ENCODE measurements at places on chromosomes 6 and 20.

- DNase-seq = no peak
Observed at GRCh38 chr6:122962000-122962624, 33.9 kb upstream of the CLVS2 start.

DNA sequence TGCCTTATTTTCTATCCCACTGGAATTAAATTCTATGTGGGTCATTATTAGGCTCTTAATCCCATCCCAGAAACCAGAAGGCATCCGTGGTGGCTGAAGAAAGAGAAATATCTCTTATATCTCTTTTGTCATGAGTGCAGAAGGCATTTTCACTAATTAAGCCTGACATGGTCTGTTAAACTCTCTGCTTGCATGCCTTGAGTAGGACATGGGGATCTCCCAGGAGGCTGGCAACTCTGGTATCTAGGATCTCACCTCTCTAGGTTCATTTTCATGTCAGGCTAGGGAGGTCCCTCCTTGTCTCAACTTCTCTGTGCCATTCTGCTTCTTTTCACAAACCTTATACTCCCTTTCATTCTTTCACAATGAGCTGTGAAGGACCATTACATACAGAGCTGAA, 25.3 kb upstream of the GPR63 start:
- DNase-seq = no peak

DNA sequence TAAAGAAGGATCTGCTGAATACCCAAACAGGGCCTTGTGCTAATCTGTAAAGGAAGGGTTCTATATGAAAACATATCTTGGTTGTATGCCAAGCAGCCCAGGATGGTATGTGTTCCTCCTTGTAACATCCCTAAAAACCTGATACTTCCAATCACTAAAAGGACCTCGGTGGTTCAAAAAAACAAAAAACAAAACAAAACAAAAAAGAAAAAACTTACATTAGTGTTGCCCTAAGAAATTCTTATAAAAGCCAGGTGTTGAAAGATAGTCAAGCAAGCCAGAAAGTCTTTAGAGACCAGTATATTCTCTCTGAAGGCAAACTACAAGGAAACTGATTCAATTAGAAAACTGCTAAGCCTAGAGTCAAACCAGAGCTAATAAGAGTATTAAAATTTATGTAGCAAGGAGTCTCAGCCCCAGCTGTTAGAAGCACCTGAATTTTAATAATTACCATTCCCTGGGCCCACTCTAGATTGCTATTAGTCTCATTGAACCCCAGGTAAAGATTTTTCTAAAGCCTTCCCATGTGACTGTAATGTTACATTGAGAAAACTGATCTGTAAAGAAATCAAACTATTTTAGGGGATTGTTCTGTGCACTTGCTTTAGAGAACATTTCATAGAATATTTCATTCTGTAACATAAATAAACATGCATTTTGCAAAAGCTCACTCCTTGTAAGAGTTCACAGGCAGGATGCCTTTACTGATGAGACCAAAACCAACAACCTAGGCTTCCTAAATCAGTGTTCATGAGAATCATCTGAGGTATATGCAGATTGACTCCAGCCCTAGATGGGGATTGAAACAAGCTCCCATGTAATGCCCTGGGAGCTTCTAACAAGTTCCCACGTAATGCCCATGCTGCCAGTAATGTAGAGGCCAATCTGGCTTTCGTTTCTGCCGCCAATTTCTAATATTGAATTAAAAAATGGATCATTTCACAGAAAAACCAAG, 95.2 kb upstream of the BTN3A2 start:
- no peak for DNase-seq

GRCh38 chr6:16200321-16200883, 38.0 kb upstream of the GMPR start:
- DNase-seq = no peak

DNA sequence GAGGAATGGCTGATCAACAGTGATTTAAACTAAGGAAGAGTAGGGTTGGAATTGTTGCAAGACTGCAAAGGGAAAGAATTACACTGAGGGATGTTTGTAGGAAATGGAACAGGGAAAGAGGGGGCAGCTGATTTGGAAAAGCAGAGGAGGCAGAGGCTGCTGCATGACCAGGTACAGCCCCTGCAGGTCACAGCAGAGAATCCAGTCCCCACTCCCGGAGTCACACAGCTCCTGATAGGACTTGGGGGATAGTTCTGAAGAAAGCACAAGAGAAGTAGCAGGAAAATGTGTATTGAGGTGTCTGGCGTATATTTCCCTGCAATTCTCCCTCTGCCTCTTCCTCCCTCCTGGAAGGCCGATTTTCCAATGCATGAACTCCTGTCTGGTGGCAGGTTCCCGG, 92.5 kb upstream of the PDE10A start:
- DNase-seq = no peak

GRCh38 chr6:11702500-11703130, 76.0 kb downstream of the ADTRP start:
- no peak for DNase-seq

DNA sequence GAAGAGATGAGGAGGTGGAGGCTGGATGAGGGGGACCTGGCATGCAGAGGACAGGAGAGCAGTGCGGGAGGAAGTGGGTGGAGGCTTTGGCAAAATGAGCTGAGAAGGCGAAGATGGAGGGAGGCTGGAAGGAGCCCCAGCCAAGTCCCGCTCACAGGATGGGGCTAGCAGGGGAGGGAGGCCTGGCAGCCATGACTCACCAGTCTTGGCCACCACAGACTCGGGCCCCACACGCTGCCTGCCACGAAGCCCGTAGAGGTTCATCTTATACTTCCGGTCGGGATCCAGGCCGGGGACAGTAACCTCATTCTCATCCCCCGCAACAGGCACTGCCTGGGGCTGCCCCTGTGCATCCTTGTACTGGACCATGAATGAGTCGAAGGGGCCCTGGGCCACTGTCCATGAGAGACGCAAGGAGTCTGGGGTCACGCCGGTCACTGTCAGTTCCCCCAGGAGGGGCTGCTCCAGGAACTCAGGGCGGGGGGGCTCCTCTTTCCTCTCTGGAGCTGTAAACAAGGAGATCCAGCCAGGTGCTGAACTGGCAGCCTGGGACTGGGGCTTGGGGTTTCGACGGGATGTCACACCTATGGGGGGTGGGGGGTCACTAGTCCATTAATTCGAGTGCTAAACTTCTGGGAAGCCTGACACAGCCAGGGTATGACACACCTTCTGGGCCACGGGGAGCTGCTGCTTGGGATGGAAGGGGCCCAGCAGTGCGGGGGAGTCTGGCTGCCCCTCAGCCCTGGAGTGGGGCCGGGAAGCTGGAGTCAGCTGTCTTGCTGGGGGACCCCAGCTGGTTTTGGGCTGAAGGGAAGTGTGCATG, 27.8 kb downstream of the TNXB start:
- DNase-seq = no peak

DNA sequence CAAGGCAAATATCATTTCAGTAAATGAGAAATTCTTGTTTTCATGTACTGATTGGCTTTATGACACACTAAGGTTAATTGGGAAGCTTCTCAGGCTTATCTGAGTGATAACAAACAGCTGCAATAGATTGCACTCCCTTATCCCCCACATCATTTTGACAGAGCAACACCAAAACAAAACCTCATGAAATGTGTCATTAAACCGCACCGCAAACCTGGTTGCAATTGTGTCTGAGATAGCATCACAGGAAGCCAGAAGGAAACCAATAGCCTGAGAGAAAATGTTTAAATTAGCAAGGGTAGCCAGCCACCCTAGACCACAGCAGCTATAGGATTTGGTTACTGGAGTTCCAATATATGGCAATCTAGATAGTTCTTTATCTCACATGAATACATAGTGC, 31.6 kb upstream of the LAMA4 start:
- no peak for DNase-seq

DNA sequence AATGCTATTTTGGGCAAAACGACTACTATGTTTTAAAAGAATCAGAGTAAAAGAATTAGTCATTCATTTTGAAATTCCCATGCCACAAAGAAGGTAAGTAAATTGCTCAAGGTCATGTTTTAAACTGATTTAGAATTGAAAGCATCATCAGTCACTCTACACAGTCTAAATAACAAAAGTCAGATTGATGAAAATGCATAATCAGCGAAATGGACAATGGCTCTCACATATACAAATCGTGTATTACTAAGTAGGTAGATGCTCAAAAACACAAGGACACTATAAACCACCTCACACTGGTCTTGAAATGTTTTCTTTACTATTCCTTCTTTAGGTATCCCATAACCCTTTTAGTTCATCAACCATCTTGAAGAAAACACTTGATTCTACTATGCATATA, 135.4 kb downstream of the OPN5 start:
- DNase-seq = no peak

GRCh38 chr20:41276317-41276751, 41.2 kb downstream of the ZHX3 start:
- no peak for DNase-seq

- no peak for DNase-seq
Observed at GRCh38 chr6:18415207-18415606, 28.1 kb downstream of the RNF144B start.

GRCh38 chr20:34396408-34396807, 33.3 kb downstream of the ITCH start:
- no peak for DNase-seq

GRCh38 chr20:36154700-36155628, at the start of gene EPB41L1:
Gene EPB41L1 (plus strand): TSS chr20:36154740. CDS start chr20:36173778, 19,038 bp downstream.
- no peak for DNase-seq

GRCh38 chr6:108348655-108349349, 53.9 kb downstream of the AFG1L start:
- DNase-seq = no peak

GRCh38 chr6:131065824-131066171, 2.8 kb upstream of the EPB41L2 start:
- DNase-seq = no peak

- DNase-seq = no peak
Observed at GRCh38 chr6:71082033-71082650, 125.3 kb upstream of the B3GAT2 start.

DNA sequence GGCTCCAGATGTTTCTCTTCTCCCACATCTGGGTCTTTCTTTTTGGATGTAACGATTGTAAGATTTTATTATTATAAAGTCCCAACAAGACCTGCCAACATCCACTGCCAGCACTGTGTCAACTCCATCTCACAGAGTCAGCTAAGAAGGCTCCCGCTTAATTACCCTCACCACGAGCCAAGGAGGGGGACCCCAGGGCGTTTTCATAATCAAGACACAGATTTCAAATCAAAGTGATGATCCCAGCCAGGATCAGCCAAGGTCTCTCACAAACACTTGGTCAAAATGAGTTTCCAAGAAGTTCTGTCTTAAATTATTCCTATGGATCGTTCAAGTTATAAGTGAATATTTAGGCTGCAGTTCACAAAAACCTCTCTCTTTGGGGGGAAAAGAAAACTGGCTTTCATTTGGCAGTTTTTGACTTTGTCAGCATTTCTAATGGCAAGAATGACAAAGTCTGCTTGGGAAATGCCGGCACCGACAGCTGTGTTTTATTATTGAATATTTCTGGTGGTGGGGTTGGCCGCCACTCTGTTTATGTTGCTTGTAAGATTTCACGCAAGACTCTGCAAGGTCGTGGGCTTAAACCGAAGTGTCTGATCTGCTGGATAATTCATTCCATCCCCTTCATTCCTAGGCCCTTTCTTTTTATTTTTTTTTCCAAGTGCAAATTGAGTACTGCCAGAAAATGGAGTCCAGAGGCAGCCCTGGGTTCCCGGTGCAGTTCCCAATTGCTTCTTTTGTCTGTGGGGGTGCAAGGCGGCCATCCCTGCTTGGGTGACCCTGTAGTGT, 170.2 kb upstream of the PMEPA1 start:
- DNase-seq = no peak

- no peak for DNase-seq
Observed at GRCh38 chr6:149859368-149859767, 4.8 kb downstream of the LRP11 start.

DNA sequence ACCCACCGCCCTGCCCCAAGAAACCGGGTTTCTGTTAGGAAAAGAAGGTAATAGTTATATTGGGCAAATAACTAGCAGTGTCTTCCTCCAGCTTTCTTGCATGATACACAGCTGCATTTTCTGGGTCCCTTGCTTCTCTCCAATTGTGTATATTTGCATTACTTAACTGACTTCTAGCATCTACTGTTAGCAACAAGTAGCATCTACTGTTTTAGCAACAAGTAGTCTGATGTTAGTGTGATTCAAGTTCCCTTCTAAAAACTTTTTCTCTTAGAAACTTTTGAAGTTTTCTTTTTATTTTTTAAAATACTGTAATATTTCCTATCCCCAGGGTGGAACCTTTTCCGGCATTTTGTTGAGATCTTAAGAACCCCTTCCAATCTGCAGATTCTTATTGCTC, 221.2 kb downstream of the CLIC5 start:
- no peak for DNase-seq

- DNase-seq = no peak
Observed at GRCh38 chr20:3751305-3751674, 16.3 kb downstream of the ADISSP start.

DNA sequence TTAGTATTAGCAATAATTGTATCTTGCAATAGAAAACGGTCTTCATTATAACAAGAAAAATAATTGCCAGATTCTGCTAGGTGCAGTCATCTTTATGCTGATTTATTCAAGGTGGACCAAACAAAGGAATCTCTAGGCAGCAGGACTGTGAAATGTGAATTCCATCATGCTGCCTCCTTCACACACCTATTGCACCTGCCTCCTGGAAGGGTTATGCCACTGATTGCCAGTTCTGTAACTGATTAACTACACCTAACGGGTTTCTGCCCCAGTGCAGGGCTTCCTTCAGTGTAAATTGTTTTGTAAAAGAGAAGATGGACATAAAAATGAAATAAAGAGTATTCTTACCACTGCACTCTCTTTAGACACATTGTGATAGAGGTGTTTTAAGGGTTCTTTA, 96.1 kb downstream of the FOXO3 start:
- DNase-seq = no peak

GRCh38 chr6:162726947-162727321, 632 bp downstream of the PRKN start:
- no peak for DNase-seq

- no peak for DNase-seq
Observed at GRCh38 chr20:46894579-46894958, at the start of gene EYA2. Gene EYA2 (plus strand): TSS chr20:46894843. CDS start chr20:46990011, 95,168 bp downstream.

- no peak for DNase-seq
Observed at GRCh38 chr20:24674921-24675605, 205.6 kb downstream of the SYNDIG1 start.

DNA sequence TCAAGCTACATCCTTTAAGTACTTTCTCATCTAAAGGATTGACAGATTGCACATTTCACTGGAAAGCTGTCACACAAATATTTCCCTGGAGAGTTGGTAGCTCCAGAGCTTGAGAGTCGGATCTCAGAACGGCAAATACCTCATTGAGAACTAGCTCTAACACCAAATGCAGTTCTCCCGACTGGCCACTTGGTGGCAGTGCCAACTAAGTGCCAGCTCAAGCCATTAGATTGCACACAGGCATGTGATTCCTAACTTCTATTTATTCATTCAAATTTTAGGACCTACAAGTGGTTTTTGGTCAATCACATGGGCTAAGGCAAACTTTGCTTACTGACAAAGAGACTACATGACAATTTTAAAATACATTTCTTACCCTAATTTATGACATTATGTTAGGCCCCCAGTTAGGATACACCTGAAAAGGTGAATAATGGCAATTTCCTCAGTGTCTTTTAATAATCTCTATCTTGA, 7.9 kb upstream of the MCHR2 start:
- DNase-seq = peak; percentile 29

GRCh38 chr6:67952121-67952520, 683.0 kb upstream of the ADGRB3 start:
- no peak for DNase-seq

GRCh38 chr6:149093643-149094042, 223.9 kb upstream of the TAB2 start:
- DNase-seq = no peak

Measured in HCT116 (cell line).